ENCODE measurements at places on chromosomes 2 and 18.

- no peak for DNase-seq
Observed at GRCh38 chr18:76948345-76948744, 126.0 kb downstream of the ZNF236 start.

DNA sequence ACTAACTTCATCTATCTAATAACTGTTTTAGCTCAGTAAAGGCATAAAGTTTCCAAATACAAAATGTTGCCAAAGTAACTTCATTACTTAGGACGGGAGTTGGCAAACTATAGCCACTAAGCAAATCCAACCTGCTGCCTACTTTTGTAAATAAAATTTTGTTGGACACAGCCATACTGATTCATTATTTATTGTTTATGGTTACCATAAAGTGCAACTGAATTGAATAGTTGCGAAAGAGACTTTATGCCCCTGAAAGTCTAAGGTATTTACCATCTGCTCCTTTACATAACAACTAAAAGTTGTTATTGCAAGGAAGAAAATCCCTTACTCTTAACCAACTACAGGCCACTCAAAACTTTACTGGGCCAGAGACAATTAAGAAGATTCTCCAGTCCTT is 256.7 kb upstream of the RBBP8 start:
- DNase-seq, result no peak

- DNase-seq, result no peak
Observed at GRCh38 chr2:46805401-46805951, 110.1 kb downstream of the MCFD2 start.

DNA sequence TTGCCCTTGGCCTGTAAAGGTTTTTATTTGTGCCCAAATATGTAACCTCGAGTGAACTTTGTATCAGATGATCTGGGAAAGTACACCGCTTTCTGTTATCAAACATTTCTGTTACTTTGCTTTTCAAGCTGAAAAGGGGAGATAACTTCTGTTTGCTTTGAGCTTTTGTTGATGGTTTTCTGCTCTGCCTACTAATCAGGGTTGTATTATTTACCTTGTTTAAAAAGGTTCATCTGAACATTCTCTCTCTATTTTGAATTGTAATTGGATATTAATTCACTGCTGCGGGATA is 79.4 kb downstream of the XRCC5 start:
- DNase-seq, result no peak

GRCh38 chr2:21727101-21727500 is 603.3 kb downstream of the TDRD15 start:
- no peak for DNase-seq

DNA sequence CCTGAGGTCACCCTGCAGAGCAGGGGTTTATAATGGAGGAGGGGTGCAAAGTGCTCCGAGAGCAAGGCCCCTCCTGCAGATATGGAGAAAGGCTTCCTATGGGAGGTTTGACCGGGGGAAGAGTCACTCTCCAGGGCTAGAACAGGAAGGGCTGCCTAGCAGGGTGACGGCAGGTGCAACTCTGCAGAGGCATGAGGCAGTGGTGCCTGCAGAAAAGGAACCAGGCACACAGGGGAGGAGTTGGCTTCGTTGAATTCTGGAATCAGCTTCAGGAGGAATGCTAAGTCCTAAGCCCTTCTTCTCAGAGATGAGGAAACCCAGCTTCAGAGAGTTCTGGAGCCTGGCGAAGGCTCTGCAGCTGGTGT is 17.5 kb upstream of the HPCAL1 start:
- no peak for DNase-seq

DNA sequence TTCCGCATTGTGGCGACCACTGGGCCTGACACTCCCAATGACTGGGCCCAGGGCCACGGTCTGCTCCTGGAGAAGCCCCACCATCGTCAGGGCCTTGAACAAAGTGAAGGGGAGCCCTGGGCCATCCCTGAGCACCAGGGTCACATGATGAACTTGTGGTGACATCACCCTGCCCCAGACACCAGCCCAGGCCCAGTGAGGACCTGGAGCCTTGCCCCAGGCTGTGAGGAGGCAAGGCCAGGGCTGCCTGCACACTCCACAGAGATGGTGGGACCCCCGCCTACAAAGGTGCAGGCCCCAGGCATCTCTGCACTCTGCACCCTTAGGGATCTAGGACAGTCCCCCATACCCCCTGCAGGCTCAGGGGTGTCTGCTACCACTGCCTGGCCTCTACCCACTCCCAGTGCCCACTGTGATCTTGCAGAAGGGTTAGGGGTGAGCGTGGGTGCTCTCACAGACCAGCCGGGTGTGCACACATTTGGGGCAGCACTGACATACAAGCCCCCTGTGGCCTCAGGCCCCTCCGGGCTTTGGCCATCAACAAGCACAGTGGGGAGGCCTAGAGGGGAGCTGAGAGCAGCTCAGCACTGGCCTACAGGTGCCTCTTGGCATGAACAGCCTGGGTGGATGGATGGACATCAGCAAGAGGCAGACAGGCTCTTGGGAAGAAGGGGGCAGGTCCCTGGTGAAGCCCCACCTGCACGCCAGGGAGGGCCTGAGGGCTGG is 624.0 kb upstream of the LRRTM4 start:
- no peak for DNase-seq

- peak; percentile 70 for DNase-seq
Observed at GRCh38 chr2:106885971-106886915, at the start of gene ST6GAL2. Gene ST6GAL2 (minus strand): TSS chr2:106886167. CDS start chr2:106843977, 42,190 bp downstream.

DNA sequence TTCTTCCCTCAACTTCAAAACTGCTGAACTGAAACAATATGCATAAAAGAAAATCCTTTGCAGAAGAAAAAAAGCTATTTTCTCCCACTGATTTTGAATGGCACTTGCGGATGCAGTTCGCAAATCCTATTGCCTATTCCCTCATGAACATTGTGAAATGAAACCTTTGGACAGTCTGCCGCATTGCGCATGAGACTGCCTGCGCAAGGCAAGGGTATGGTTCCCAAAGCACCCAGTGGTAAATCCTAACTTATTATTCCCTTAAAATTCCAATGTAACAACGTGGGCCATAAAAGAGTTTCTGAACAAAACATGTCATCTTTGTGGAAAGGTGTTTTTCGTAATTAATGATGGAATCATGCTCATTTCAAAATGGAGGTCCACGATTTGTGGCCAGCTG is 8.4 kb downstream of the HOXD8 start:
- DNase-seq, result no peak

- no peak for DNase-seq
Observed at GRCh38 chr2:45904267-45904945, 252.9 kb downstream of the PRKCE start.

DNA sequence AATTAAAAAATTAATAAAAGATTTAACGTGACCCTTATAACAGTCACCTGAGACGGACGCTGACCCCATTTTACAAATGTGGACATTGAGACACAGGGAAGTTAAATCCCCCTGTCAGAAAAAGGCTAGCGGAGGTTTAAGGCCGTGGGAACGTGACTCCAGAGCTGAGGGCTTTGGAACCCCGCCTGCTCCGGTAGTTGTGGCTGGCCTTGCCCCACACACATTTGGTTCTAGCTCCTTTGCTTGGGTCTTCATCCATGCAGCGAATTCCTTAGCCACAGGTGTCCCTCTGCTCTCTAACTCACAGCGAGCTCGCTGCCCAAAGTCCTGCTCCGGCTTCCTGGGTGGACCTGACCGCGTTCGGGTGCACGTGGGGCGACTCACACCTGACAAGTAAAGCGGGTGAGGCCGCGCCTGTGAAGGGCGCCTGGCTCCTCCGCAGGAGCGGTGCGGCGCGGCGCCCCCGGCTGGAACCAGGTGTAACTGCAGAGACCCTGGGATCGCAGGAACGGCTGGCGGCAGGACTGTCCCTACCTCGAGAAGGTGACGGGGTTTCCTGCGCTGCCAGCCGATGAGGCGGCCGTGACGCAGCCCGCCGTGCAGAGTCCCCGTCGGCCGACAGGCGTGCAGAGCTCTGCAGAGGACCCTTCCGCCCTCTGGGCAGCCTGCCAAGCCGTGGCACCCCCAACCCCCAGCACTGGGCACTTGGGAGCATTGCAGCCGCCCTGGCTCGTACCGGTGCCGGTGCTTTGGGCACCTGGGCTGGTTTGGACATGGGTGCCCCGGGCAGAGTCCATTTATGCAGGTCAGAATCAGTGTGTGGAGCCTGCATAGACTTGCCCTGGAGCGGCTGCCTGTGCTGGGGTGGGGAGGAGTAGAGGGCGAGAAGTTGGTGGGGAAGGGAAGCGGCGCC is 2.4 kb upstream of the PROC start:
- peak; percentile 80 for DNase-seq

GRCh38 chr2:100104718-100105677 is 37.4 kb downstream of the AFF3 start:
- peak; percentile 74 for DNase-seq

DNA sequence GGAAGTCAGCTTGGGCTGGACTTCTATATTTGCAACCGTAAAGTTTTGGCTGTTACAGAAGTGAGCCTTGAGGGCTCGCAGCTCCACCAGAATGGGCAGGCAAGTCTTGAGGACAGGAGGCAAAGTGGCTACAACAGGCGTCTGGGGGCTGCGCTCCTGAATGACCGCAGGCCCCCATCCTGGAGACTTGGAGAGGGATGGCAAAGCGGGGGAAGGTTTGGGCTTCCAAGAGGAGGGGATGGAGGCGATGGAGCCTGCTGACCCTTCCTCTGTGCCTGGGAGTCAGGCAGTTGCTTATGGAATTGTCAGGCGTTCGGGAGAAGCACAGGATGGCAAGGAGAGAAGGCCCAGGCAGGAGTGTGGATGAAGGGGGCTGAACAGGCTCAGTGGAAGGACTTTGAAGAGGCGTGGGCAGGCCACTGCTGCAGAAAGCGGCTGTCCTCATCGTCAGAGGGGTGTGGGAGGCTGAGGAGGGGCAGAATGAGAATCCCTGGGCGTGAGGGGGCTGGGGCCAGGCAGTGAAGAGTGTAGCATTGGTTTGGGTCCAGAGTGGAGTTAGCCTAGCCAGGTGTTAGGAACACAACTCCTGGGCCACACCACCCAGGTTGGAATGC is 72.3 kb downstream of the INHBB start:
- DNase-seq, result no peak

- no peak for DNase-seq
Observed at GRCh38 chr2:190535121-190535439, 558 bp upstream of the NEMP2 start.

DNA sequence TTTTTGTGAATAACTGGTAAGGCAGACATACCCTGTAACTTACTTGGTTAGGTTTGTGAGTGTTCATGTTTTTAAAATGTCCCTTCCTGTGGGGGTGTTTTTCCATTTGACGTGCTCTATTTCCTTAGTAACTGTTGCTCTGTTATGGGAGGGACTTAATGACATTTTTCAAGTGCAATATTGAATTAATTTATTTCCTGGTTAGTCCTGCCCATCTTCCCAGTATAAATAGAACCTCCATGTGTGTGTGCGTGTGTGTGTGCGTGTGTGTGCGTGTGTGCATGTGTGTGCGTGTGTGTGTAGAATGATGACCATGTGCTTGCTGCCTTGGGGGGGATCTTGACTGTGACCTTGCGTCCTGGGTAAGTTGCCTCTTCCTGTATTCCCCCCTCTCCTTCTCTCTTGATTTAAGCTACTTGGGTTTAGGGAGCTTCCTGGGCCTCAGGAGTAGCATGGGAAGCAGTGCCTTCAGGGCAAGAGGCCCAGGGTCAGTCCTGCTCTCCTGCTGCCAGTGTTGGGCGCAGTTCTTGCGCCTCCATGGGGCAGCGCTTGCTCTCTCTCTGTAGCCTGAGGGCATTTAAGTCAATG is 163.9 kb downstream of the LDLRAD4 start:
- no peak for DNase-seq

DNA sequence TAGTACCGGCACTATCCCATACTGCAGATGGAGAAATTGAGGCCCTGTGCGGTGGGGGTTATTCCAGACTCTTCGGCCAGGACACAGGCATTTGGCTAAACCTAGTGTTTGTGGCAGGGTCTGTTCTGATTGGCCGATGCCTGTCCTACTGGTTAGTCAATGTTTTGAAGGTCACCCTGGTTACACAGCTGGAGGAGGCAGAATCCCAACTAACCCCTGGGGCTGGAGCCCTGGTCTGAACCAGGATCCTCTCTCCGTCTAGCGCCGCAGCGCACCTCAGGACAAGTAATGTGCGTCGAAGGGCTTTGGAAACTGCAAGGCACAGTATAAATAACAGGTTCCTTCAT is 19.4 kb downstream of the TEX44 start:
- DNase-seq, result no peak

- no peak for DNase-seq
Observed at GRCh38 chr2:11281186-11281585, 63.2 kb downstream of the ROCK2 start.

GRCh38 chr2:70926042-70926441 is 9.7 kb upstream of the ATP6V1B1 start:
- DNase-seq, result no peak

- no peak for DNase-seq
Observed at GRCh38 chr2:231010201-231010730, 14.3 kb downstream of the SPATA3 start.

DNA sequence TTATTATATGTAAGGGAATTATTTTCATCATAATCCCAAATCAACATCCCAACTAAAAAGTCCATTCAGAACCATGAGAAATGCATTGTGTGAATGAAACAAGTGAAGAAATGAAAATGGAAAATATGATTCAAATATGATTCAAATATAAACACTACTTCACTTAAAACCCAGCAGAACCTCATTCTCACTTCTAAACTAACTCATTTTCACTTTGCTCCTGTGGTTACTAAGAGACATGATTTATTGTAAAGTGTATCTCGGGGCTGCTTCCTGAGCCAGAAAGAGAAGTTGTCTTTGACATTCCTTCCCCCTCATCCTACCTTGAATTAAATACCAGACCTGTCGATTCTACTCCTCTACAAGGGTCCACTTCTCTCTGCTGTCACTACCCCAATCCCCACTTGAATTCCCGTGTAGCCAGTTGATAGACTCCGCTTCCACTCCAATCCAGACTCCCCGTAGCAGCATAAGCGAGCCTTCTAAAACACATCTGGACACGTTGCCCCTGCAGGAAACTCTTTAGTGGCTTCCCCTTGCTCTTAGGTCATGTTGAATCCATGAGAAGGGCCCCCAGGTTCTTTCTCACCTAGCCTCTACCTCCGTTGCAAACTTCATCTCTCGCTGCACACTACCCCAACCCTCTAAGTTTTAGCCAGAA is 697.0 kb upstream of the ID2 start:
- no peak for DNase-seq

- DNase-seq, result no peak
Observed at GRCh38 chr2:238853218-238853617, 5.3 kb downstream of the TWIST2 start.

DNA sequence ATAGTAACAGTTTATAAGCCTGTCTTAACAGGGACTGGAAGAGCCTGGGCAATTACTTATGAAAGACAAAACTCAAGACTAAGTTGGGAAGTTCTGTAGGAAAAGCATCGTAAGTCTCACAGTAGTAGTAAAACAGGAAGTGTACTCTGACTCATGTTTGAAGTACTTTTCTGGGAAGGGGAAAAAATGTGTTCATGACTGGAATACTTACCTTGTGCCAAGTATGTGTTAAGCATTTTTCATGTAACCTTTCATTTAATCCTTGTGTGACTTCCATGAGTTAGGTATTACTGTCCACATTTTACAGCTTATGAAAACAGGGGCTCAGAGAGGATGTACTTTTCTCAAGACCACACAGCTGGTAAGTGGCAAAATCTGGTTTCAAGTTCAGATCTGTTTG is 13.7 kb upstream of the SKOR2 start:
- DNase-seq, result no peak

DNA sequence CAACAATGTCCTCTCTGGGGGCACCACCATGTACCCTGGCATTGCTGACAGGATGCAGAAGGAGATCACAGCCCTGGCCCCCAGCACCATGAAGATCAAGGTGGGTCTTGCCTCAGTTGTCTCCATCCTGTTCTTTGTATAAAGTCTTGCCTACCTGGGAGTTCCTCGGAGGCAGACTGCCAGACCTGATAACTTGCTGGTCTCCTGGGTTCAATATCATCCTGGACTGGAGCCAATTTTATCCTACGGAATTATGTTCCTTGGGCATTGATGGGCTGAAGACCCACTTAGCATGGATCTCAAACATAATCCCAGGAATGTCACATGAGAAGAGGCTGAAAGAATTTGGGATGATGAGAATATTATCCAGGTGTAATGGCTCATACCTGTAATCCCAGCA is 10.0 kb upstream of the DGUOK start:
- no peak for DNase-seq

Measured in glutamatergic neuron (in vitro differentiated cells).